HFF-Myc (cell line): ENCODE measurements at places on chromosomes 7 and 10.
A peak's percentile ranks its signal among the peaks of the same experiment; 100 is the strongest.

- peak; percentile 43 for DNase-seq
These were observed 24.8 kb upstream of the EIF5AL1 start for GRCh38 chr10:79487296-79488194.

GRCh38 chr7:138027100-138027499 is 25.2 kb upstream of the CREB3L2 start:
- DNase-seq = no peak

GRCh38 chr7:82469207-82469606 is 25.6 kb upstream of the CACNA2D1 start:
- DNase-seq = no peak

GRCh38 chr10:72508033-72508432 is 117.8 kb downstream of the MICU1 start:
- DNase-seq = no peak

DNA sequence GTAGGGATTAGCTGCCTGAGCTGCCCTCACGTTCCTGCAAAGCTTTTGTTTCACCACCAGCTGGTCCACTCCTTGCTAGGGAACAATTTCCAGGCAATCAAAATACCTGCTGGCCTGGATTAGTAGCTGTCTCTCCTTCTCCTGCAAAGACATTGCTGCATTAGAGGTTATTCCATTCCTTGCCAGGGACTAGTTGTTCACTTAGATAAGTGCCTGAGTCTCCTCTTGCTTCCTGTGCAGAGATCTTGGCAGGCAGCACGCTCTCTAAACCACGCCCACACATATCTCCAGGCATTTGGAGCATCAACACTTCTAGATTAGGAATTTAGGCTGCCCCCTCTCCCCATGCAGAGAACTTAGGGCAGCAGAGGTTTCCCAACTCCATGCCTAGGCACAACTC is 150.4 kb upstream of the SMIM30 start:
- no peak for DNase-seq

GRCh38 chr10:51683031-51683691 is 16.2 kb downstream of the CSTF2T start:
- DNase-seq = no peak

DNA sequence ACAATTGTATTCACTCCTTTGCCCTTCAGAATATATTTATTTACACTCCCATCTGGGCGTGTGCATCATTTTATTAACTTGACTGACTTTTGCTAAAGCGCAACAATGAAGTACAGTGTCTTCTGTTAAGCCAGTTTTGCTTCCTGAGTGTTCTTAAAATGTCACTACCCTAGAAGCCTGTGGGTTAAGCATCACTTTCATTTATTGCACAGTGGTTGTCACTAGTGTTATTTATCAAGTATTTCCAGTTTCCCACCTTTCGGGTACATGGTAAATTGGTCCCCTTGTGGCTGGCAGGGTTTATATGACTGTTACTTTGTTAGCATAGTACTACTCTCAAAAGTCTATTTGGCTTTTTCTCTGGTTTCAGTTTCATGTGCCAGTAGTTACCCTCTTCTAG is 3.3 kb downstream of the HILPDA start:
- DNase-seq = no peak

- DNase-seq = no peak
These were observed 127.7 kb upstream of the NOBOX start for GRCh38 chr7:144531181-144531580.

DNA sequence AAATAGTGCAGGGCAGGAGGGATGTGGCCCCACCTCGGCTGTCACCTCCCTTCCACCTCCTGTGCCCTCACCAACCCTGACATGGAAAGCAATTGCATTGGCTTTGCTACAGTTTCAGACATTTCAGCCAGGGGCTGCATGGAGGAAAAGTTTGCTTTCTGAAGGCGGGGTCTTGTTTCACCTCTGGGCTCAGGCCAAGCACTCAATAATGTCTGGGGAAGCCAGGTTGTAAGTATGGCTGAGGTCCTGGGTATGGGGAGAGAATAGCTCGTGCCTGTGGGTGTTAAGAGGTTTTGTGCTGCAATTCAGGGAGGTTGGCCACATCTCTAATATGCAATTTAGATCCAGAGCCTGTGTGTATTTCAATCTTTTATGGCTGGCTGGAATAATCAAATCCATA is 238.4 kb upstream of the MKI67 start:
- no peak for DNase-seq

- no peak for DNase-seq
These were observed 3.3 kb downstream of the SKAP2 start for GRCh38 chr7:26861050-26861449.

DNA sequence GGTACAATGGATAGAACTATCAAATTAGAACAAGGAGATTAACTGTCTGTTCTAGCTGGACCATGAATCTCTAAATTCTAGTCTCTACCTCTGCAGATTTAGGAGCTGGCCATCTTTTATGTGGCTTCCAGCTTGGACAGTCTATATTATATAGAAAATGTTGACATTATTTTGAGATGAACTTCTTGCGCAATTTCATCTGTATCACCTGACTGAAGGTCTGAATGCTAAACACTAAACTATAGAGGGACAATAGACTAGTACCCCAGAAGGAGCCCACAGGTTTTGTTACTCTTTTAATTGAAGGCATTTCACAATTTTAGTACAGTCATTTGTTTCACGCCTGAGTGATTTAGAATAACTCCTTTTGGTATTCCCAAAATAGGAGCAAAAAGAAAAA is 222.4 kb upstream of the ANKRD30A start:
- DNase-seq = no peak

- no peak for DNase-seq
These were observed 48.8 kb downstream of the DLD start for GRCh38 chr7:107939573-107940489.

- DNase-seq = no peak
These were observed 83.0 kb upstream of the CXCL12 start for GRCh38 chr10:44467900-44468299.

- DNase-seq = no peak
These were observed 27.2 kb downstream of the SCD start for GRCh38 chr10:100374200-100374655.

DNA sequence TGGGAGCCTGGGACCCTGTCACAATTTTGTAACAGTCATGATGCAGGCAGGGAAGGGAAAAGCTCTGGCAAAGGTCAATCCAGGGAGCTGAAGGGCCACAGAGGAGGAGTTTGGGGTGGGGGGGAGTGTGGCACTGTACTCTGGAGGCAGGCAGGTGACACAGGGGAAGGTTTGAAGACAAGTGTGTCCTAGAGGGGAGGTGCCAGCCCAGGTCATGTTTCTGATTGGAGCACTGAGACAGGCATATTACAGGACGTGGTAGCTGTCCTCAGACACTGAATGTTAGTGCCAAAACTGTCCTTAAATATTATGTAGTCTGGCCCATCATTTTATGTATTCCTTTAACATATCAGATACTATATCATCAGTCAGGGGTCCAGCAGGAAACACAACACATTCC is 75.6 kb upstream of the LRRC4 start:
- no peak for DNase-seq

- no peak for DNase-seq
These were observed 21.1 kb downstream of the MCM10 start for GRCh38 chr10:13182424-13182823.

DNA sequence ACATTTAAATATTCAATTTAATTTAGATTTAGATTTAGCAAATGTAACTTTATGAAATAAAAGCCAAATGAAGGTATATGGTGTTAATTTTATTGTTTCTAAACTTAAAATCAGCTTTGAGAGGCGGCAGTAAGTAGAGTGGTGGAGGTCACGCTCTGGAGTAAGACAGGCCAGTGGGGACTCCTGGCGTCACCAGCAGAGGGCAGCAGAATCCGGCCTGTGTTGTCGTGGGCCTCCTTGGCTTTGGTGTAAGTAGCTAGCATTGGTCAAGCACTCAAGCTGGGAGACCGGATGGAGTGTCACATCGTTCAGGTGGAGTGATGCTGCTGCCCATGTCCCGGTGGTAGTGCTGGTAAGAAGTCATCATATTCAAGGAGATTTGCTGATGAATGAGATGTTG is 98.7 kb upstream of the DNAJB6 start:
- DNase-seq = no peak

DNA sequence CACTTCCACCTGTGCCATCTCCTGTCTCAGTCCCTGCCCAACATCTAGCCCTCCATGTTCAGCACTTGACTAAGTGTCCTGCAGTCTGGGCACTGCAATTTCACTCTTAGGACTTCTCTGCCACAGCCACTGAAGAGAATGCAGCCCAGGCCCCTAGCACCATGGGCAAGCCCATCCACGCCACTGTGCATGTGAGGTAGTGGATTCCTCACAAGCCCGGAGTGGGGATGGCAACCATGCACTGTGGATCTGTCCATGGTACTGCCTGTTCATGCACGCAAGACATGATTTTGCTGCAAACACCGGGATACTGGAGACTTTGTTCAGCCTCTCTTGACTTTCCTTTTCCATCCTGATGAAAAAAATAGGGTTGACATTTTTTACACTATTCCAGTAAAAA is 12.3 kb downstream of the DDC start:
- no peak for DNase-seq

DNA sequence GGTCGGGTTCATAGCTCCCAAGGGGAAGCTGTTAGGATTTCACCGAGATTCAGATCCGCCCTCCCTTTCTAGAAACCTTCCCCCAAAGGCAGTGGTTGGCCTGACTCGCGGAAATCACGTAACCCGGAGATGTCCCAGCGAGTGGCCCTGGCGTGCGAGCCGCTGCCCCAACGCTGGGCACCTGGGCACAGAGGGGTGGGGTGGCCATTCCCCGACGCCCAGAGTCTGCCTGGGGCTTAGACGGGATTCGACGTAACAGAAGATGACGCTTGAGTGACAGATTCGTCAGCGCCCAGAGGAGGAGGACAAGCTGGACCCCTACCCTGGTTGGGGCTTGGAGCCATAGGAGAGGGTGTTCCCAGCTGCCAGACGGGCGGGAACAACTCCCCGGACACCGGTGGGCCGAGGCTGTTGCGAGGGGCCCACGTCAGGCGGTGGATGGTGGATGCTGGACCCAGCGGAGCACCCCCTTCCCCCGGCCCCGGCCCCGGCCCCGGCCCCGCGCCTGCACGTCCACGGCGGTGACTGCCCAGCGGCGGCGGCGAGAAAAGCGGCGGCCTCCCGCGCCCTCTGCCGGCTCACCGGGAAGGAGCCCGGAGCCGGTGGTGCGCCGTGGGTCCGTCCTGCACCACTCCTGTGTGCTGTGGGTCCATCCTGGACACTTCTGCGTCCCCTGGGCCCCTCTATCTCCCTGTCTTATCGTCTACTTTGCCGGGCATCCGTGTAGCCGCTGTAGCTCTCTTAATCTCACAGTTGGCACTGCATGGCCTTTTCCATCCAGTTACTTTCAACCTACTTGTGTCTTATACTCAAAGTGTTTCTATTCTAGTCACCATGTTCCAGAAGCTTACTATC is 35.4 kb upstream of the KNDC1 start:
- no peak for DNase-seq

DNA sequence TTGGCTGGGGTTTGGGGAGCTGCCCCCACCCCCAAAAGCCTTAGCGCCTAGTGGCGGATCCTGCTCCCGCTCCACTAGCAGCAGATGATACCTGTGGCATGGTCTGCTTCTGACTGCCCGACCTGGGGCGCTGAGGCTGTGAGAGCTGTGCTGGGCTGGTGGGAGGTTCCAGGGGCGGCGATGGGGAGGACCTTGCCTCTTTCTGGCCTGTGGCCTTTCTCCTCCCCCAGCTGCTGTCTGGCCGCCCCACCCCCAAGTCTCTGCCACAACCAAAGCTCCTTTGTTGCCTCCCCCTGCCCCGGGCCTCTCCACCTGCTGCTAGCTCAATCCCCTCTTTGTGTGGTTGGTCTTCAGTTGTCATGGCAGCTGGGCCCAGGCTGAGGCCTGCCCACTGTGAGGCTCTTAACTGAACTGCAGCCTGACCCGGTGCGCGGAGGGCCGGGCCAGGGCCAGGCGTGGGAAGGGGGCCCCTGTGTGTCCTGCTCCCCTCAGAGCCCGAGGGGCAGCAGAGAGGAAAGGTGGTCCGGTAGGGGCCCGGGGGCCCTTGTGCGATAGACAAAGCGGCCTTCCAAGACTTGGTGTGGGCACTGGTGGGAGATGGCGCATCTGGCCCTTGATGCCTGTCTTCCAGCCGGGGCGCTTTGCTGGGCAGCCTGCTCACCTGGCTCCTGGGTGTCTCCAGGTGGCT is 4.7 kb downstream of the ZNF775 start:
- DNase-seq = no peak

- no peak for DNase-seq
These were observed 32.9 kb upstream of the KMT2E start for GRCh38 chr7:104980841-104981671.

- DNase-seq = peak; percentile 96
These were observed 13.1 kb upstream of the ZMIZ2 start for GRCh38 chr7:44735403-44736165.

GRCh38 chr7:27260211-27260610 is 17.6 kb downstream of the EVX1 start:
- no peak for DNase-seq

DNA sequence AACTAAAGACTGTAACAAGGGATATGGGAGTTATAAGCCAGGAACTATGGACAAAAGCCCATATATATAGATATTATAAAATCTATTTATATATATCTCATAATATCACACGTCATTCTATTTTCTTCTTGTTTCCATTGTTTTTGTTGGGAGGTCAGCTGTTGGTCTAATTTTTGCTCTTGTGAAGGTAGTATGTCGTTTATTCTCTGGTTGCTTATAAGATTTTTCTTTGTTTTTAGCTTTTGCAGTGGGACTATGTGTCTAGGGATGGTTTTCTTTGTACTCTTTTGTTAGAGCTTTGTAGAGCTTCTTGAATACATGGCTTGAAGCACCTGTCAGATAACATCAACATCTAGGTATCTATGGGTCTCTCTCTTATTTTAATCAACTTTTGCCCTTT is 14.0 kb downstream of the ARL4A start:
- DNase-seq = no peak

DNA sequence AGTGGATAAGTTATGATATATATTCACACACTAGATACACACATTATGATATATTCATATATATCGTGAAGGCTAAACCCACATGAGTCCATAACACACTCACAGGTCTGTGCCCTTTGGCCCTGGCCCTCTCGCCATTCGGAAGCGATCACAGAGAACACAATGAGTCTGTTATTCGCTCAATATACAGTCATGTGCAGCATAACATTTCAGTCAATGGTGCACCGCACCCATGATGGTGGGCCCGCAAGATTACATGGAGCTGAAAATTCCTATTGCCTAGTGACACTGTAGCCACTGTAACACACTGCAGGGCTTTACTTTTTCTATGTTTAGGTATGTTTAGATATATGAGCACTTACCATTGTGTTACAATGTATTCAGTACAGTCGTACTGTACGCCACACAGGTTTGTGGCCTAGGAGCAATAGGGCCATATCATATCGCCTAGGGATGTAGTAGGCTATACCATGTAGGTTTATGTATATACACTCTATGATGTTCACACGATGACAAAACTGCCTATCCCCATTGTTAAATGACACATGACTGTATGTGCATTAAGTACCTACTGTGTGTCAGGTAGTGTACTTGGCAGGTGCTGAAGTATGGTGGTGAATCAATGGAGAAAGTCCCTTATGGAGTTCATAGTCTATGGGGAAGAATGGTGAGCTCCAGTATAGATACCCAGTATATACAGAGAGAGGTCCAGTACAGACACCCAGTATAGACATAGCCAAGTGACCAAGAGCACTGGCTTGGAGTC is 198.8 kb upstream of the KLF14 start:
- no peak for DNase-seq
